ENCODE measurements at places on chromosomes 5 and 9. TPM values are rescaled to one million over a fixed set of nuclear protein-coding genes. Genes with fewer than 3 reads are reported as not detected.

The HTR1A gene
- not detected for total RNA-seq

The GGTA1 gene
- total RNA-seq, result under 0.01 TPM

The SLC45A2 gene
- total RNA-seq, result 0.14 TPM

The NR3C1 gene
- 47.6 TPM for total RNA-seq

The POU5F2 gene
- 1.7 TPM for total RNA-seq

The IFNK gene
- not detected for total RNA-seq

The WNT8A gene
- not detected for total RNA-seq
